ENCODE measurements at places on chromosomes 16 and 17.

GRCh38 chr16:66028510-66029216 lies 337.8 kb upstream of the CDH5 start:
- DNase-seq: peak; percentile 48

- no peak for DNase-seq
Observed at GRCh38 chr17:70295731-70296130, 126.4 kb downstream of the KCNJ2 start.

DNA sequence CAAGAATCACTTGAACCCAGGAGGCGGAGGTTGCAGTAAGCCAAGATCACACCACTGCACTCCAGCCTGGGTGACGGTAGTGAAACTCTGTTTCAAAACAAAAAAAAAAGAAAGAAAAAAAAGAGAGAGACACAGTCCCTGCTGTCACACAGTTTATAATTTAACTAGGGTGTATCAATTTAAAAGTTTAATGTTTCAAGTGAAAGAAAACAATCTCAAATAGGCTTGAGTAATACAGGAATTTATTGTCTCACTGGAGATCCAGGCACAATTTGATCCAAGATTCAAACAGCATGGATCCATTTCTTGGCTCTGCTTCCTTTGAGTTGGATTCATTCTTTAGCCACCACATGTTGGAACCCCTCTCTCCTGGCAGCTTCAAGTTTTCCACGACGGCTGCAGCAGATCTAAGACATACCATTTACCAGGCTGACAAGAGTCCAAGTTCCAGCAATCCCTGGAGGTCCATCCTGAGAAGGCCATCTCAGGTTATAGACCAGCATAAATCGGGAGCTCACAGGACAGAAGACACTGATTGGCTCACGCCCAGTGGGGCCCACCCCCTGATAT lies 97.5 kb downstream of the YPEL2 start:
- no peak for DNase-seq

- DNase-seq: no peak
Observed at GRCh38 chr16:57240851-57241250, 4.2 kb upstream of the ARL2BP start.

GRCh38 chr16:22719945-22720344 lies 94.0 kb upstream of the HS3ST2 start:
- no peak for DNase-seq

DNA sequence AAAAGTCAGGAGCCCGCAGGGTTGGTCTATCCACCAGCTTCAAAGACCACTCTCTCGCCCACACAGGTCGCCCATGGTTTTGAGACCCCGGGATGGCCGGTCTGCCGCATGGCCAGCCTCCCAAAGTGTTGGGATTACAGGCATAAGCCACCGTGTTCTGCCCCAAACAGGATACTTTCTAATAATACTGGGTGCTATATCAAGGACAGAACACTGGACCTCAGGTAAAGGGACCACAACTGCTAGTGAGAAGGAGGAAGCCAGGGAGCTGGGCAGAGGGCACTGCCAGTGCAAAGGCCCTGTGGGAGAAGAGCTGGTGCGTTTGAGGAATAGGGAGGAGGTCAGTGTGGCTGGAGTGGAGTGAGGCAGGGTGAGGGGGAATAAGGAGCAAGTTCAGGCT lies 34.1 kb downstream of the IL21R start:
- DNase-seq: no peak

DNA sequence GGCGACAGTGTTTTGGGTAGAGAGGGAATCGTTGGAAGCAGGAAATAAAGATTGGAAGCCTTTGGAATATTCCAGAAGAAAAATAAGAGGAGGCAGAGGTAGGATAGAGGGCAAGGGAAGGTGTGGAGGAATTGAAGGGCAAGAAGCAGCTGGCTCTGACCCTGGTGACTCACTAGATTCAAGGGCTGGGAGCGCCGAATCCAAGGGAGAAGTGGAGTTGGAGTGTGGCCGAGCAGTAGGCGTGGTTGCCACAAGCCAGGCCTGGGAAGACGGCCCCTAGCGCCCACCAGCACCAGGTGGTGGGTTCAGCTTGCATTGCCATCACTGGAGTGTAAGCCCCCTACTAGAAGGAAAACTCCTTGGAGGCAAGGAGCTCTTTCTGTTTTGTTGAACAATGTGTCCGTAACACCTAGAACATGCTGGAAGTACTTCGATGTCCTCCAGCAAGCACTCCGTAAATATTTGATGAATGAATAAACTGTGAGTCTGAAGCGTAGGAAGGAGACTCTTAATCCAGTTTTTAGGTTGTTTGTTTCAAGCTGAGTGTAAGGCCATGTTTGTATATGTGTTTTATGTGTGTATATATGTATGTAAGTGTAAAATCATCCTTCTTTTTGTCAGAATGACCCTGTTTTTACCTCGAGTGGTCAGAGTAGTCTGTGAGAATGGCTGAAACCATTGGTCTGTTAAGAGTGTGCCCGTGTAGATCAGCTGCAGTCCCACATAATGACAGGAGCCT lies 139.5 kb downstream of the CMIP start:
- DNase-seq: no peak

DNA sequence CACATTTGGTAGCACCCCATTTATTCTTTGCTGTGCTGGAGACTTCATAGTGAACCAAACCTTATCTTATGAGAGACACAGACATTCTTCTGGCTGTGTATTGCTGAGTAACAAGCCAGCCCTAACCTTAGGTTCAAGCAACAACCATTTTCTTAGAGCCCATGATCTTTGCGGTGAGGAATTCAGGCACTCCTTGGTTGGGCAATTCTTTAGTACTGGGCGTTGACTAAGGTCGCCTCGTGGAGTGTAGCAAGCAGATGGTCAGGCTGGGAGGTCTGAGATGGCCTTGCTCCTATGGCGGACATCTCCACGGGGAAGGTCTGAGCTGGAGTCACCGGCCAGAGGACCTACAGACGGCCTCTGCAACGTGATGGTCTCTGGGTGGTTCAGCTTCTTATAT lies 43.1 kb downstream of the ARSG start:
- no peak for DNase-seq

DNA sequence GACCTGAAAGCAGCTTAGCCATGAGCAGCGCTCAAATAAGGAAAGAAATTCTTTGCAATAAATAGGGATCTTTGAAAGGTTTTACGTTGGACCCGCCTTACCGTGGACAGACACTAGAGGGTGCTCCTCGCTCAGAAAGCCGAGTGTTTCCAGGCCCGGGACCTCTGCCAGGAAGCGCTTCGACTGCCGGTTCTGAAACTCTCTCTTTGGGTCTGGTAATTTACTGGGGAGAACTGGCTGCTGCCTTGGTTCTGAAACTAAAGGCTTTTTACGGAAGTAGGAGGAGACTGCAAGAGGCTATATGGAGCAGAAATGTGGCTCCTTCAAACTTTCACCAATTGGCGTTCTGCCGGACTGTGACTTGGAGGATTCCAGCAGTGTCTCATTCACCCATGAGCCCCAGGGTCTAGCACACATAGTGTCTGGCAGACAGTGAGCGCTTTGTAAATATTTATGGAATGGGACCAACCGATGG lies 45.6 kb upstream of the HOXB9 start:
- DNase-seq: peak; percentile 38

- DNase-seq: no peak
Observed at GRCh38 chr16:81624760-81625543, 154.1 kb upstream of the PLCG2 start.

GRCh38 chr17:4375039-4375748 lies 8.7 kb upstream of the UBE2G1 start:
- no peak for DNase-seq

DNA sequence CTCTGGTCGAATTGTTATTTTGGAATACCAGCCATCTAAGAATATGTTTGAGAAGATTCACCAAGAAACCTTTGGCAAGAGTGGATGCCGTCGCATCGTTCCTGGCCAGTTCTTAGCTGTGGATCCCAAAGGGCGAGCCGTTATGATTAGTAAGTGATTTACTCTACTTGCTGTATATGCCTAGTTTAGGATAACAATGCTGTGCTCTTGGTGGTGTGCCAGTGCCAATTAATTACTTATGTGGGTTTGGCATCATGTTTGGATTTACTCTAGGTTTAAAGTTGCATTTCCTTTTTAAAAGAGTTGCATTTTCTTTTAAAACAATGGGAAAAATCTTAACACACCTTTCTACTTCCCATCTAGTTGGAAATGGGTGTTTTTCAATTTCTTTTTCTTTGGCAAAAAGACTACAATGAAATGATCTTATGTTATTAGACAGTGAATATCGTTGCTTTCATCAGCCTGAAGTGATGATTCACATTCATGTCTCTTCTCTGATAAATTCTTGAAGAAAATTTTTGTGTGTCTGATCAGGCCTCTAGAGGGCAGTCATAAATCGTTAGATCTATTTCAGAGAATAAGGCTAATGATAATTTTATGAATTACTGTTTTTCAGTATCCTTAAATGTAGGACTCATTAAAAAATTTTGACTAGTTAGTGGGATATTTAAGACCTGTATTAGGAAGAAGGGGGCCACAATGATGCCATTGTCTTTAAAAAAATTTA lies 5.6 kb downstream of the SF3B3 start:
- peak; percentile 25 for DNase-seq

- no peak for DNase-seq
Observed at GRCh38 chr16:86846136-86846535, 267.8 kb downstream of the FOXL1 start.

GRCh38 chr17:66698270-66698669 lies 136.6 kb upstream of the CACNG5 start:
- no peak for DNase-seq

DNA sequence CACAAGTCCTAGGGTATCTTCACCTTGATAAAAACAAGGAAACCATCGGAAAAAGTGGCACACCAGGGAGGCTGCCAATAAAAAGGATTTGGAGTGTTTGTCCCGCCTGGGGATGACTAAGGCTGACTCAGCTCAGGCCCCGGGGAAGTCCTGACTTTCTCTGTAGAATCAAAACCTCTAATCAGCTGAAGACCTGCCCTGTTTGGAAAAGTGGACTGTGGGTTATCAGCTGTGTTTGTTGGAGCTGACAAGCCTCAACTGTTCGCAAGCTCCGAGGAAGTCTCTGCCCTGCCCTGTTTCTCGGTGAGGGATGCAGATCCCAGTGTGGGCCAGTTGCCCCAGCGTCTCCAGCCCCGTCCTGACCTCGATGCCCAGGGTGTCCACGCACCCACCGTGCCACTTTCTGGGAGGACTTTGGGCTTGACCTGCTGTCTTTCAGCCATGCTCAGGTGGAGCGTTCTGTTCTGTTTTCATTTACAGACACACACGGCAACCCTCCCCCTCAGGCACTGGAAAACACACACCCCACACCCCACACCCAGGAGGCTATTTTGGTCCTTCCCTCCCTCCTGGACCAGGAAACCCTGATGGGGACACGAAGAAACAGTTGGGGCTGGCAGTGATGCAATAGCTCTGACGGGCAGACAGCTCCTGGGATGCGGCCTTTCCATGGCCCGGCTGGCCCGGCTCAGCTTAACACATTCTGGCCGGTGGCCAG lies 27.6 kb upstream of the PITPNA start:
- DNase-seq: no peak

GRCh38 chr17:7217113-7217987 lies 2.3 kb downstream of the DLG4 start:
- peak; percentile 78 for DNase-seq

DNA sequence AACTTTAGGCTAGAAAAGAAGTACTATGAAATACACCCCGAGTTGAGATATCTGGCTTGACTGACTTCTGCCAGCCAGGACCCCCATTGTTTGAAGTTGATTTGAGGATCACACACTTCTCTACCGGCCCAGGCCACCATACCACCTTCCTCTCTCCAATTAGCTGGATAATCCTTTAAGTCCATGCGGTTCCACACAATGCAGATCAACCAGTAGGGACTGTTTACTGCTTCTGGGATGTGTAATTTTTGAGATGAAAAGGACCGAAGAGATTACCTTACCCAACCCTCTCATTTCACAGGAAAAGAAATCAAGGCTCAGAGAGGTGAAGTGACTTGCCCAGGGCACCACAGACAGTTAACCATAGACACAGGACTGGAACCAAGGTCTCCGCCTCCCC lies 20.5 kb downstream of the ERN1 start:
- no peak for DNase-seq

- no peak for DNase-seq
Observed at GRCh38 chr17:11869680-11870394, 127.4 kb downstream of the ZNF18 start.
